ENCODE measurements at places on chromosomes 4 and X.
A peak's percentile ranks its signal among the peaks of the same experiment; 100 is the strongest.

GRCh38 chr4:15002659-15003400, 549 bp downstream of the CPEB2 start:
- peak; percentile 77 for DNase-seq

DNA sequence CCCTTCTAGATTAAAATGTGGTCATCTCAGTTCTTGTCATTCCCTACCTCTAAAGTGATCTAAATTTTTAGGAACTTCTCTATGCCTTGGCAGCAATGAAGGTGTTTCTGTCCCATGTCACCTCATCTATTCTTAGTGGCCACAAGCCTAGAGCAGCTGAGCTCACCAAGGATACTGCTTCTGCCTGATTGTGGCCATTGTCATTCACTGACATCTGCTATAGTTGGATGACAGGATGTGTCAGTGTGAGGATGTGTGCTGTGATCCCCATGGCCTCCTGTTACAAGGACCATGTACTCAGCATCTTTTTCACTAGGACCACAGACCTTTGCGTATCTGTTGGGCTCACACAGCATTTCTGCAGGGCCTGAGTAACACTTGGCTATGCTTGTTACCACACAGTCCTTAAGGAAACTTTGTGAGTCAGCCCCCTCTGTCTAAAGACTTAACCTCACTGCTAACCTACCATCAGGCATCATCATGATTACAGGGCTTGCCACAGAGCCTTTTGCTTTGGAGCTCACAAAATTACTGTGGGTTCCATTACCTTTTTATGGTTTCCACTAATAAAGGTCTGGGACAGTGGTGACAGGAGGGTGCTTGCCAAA, 421.0 kb downstream of the ADAM29 start:
- no peak for DNase-seq

DNA sequence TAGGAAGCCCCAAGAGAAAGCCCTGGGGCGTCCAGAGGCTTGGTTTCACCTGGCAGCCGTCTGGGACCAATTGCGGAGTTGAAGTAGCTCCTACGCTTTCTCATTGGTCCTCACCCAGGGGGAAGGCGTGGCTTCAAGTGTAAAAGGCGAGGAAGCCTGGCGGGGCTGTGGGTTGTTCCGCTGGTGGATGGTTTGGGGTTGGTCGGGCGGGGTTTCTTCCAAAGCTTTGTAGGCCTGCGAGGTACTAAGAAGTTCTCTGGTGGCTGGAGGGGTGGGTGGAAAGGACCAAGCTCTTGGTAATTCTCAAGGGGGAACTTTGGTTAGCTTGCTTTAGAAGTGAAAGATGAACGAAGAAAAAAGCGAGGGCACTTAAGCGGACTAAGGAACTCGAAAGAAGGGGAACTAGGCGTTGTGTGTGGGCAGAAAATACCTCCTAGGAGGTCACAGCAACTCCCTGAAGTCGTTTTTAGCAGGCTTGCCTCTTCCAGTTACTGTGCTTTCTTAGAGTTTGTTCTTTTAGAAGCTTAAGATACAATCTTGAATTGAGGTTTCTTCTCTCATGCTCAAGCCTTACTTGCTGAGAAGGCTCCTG, 36.6 kb downstream of the CCNG2 start:
- DNase-seq, result no peak

DNA sequence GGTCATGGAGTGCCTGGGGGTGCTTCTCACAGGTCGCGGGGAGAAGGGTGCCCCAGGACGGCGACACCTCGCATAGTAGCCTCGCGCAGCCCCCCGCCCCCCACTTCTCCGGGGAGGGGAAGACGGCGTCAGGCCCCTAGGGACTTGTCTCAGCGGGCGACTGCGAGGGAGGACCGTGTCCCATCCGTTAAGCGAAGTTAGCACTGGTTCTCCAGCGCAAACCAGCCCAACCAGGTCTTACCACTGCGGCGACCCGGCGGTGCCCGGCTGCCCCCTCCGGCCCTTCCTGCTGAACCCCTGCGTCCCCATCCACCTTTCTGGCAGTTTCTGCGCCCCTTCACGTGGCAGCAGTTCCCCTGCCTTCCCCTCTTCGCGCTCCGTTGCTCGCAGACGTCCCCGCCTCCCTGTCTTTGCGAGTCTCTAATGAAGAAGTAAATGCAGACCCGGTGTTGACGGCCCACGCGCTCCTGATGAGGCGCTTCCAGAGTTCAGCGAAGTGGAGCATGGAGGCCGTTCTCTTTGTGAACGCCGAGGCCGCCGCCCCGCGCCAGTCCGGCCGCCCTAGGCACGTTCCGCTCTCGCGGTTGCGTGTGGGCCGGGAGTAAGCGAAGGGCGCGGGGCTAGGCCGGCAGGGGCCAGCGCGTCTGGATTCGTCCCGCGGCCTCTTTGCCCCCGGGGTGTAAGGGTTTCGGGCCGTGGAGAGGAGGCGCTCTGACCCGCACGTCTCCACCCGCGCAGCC, 3.0 kb downstream of the SLIT2 start:
- no peak for DNase-seq
